ENCODE measurements at places on chromosomes 2 and 18.

- no peak for DNase-seq
These were observed 29.2 kb downstream of the CDH2 start for GRCh38 chr18:28147674-28148171.

- DNase-seq: peak; percentile 64
These were observed 157 bp downstream of the PTGR3 start for GRCh38 chr18:75208836-75209128.

GRCh38 chr2:218228366-218229090 lies 11.5 kb downstream of the ARPC2 start:
- DNase-seq: no peak

DNA sequence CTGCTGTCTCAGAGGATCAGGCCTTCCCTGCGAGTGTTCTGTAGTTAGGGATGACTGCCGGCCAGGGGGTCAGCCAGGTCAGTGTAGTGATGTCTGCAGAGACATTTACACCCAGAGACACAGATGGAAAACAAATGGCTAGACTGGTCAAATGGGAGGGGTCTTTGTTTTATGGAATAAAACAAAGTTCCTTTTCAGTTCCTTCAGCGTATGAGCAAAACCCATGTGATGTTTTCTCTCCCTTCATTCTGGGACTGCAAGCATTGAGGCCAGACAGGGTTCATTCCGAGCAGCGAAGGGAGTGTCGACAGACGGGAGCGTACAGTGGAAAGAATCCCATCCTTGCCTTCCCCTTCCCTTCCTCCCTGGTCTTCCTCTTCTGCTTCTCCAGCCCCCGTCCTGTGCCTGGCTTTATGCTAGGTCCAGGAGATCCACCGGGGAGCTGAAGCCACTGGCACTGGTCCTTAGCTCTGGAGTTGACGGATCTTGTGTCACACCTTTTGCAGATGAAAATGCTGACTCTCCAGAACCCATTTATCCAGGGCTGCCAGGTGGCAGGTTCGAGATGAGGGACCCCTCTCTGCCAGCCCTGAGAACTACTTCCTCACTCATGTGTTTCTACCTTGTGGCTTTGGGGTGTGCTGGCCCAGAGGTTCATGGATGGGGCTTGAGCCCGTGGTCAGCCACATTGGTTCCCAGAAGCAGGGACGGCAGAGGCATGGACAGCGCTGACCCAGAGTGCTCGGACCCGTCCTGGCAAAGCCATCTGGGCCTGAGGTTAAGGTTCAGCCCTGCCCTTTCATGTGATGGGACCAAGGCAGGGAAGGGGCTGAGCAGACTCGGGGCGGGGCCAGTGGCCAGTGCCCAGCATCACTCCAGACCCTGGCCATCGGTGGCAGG lies 24.2 kb downstream of the ITGB1BP1 start:
- no peak for DNase-seq

DNA sequence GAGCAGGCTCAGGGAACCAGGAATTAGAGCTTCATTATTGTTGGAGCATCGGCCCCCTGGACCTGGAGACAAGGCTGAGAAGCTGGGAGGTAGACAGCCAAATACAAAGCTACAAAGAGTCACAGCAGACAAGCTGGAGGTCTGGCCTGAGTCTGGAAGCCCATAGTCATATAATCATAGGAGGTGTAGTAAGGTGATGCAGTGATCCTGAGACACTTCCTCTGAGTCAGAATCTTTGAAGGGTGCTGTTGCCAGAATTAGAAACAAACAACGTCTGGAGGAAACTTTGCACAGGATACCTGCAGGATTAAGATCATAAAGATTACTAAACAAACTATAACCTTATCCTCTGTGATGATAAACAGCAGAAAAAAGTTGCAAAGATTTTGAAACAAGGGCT lies 213.8 kb downstream of the DSC3 start:
- no peak for DNase-seq

DNA sequence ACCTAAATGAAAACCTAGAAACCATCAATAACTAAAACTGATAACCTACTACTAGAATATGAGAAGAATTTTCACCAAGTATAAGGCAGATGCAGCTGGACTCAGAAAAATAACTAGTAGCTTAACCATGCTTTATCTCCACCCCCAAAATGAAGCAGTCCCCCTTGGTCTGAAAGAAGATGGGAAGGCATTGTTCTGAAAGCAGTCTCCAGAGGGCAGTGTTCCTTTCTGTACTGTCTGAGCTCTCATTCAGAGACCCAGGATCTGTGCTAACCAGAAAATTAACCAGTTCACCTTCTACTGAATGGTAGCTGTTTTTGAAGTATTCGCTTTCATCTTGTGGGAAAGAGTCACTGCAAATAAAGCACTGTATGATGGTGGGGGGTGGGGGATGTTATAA lies 273.0 kb downstream of the PDE11A start:
- no peak for DNase-seq

DNA sequence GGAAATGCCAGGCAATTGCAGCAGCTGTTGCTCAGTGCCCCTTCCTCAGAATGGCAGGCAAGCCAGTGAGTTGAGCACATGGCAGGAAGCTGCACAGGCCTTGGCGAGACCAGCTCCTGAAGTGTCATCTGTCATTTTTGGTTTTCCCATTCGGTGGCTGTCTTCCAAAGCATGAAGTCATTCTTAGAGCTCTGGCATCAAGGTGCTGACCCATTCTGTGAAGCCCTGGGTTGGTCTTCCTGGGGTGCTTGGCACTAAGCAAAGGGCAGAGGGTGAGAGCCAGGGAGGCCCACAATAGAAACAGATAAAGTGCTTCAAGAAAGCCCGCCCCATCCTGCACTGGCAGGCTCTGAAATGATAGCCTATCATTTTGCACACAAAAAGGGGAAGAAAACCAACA lies 150.5 kb downstream of the VAPA start:
- no peak for DNase-seq

DNA sequence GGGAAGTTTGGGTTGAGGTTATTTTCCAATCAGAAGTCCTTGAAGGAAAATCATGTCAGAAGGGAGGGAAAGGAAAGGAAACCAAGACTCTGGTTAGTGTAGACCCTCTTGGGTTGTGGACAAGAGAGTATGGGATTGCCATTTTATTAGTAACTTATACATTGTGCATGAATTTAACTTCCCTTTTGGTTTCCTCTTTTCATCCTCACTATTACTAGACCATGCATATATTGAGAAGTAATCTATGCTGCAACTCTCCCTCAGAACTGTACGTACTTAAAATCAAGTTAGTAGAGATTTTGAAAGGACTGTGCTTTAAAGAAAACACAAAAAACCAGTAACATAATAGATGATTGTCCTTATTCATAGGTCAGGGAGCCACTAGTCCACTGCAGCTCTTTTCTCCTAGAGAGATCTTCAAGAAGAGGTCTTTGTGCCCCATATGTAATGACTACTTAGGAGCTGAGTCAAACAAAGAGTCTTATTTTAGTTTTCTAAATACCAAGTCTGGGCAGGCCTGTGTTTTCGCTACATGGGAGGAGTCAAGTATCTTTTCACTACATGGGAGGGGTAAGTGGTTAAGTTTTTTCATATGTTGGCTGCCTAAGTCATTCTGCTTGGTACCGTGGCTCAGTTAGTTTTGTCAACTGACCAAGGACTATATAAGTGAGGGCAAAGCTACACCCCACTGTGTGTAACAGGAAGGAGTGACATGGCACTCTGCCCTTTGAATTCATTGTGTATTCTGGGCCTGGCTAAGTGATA lies 25.2 kb upstream of the FAM117B start:
- DNase-seq: no peak

GRCh38 chr18:79971211-79971952 lies 6.9 kb downstream of the HSBP1L1 start:
- no peak for DNase-seq

GRCh38 chr2:118558846-118559245 lies 288.6 kb downstream of the EN1 start:
- DNase-seq: no peak
